ENCODE measurements at places on chromosomes 11 and 22. TPM values are rescaled to one million over a fixed set of nuclear protein-coding genes. Genes with fewer than 3 reads are reported as not detected.

KDELR3 gene
- total RNA-seq, result 2.3 TPM

GVQW3 gene
- total RNA-seq, result 2.9 TPM

ADM2 gene
- 1.5 TPM for total RNA-seq

ASCL2 gene
- total RNA-seq, result 2.5 TPM

PTDSS2 gene
- 12.1 TPM for total RNA-seq

FAU gene
- total RNA-seq, result 1,067 TPM

TSKU gene
- 2.9 TPM for total RNA-seq

SPI1 gene
- total RNA-seq, result 21.1 TPM

GRCh38 chr11:3160252-3161031, 4.7 kb downstream of the OSBPL5 start:
- H3K4me1 ChIP-seq, result peaks cover 84% of the 10 kb centered on the region
- peaks cover 2% of the 10 kb centered on the region for H3K27me3 ChIP-seq
- peaks cover 33% of the 10 kb centered on the region for H3K36me3 ChIP-seq
- peak overlapping the region; percentile 26 for H3K27ac ChIP-seq
- DNase-seq, result peak; percentile 50
- H3K4me3 ChIP-seq, result peak overlapping the region; percentile 98

DNA sequence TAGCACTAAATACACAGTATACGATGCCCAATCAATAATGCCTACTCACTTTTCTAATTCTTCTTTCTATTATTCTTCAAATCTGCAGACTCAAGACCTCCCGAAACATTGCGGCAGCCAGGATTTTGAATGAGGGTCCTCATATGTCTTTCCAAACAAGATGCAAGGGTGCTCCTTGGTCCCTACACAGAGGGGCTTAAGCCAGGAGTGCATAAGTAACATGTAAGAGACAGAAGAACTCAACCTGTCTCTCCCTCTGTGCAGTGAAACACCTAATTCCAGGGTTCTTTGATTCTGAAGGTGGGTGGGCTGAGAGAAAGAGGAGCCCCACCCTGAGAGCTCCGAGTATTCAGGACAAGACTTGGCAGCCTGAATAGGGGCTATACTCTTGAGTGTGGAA, 117.6 kb downstream of the ZNF280B start:
- H3K27me3 ChIP-seq, result no peaks in the 10 kb centered on the region
- H3K4me1 ChIP-seq, result peaks cover 4% of the 10 kb centered on the region
- H3K27ac ChIP-seq, result no peak overlapping the region
- no peak overlapping the region for H3K4me3 ChIP-seq
- no peak for DNase-seq

DNA sequence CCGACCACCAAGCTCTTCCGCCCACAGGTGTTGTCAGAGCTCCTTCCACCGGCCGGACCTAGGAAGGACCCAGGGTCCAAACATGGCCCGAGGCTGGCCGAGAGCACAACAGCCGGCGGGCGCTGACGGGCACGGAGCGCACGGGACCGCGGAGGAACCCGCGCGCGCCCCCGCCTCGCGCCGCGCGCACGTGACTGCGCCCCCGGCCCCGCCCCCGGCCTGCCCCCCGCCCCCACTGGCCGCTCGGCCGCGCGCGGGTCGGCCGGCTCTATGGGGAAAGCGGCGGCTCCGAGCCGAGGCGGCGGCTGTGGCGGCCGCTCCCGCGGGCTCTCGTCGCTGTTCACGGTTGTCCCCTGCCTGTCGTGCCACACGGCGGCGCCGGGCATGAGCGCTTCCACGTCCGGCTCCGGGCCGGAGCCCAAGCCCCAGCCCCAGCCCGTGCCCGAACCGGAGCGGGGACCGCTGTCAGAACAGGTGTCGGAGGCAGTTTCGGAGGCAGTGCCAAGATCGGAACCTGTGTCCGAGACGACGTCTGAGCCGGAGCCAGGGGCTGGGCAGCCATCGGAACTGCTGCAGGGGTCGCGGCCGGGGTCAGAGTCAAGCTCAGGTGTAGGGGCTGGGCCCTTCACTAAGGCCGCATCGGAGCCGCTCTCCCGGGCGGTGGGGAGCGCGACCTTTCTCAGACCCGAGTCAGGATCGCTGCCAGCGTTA, at the start of gene OSBP2:
Gene OSBP2, plus strand, starts transcription at position 235 of the 711 bp plus-strand sequence. Its CDS starts 36 bp downstream, at position 271.
- DNase-seq, result no peak
- no peaks in the 10 kb centered on the region for H3K36me3 ChIP-seq
- H3K27me3 ChIP-seq, result peaks cover 66% of the 10 kb centered on the region
- peak within 1 kb of the TSS; percentile 50 for H3K4me3 ChIP-seq

DNA sequence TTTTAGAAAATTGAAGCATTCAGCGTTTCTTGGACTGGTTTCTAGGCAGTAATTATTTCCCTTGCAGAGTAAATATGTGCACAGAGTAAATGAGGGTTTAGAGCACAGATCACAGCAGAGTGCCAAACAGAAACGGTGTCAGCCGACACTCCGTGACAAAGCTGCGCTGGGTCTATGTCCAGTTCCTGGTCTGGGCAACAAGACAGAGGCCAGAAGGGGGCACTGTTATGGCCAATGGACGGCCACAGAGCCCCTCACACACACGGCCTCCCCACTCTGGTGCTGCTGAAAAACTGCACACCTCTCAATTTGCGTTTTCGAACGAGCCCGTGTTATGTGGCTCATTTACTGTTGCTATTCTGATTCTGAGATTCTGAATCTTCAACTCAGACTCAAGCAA, 180.7 kb downstream of the MPPED1 start:
- no peak for DNase-seq
- no peak overlapping the region for H3K27ac ChIP-seq
- no peaks in the 10 kb centered on the region for H3K4me1 ChIP-seq
- H3K27me3 ChIP-seq, result no peaks in the 10 kb centered on the region

DNA sequence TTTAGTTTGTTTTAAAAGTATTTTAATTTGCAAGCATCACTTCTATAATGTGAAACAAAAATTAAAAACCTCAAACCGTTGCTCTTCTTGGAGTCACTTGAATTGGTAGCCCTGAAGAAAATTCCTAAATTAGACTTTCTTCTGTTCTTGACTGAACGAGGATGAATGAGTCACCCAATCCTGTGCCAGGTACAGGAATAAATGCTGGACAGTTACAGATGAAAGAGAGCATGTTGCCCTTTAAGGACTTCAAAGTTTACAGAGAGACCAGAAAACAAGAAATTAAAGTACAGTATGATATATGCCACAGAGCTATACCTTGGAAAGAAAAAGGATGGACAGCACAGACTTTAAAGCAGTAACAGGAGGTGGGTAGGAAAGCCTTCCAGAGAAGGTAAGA, 41.3 kb upstream of the CXCR5 start:
- no peaks in the 10 kb centered on the region for H3K4me1 ChIP-seq
- H3K27ac ChIP-seq, result no peak overlapping the region
- no peak for DNase-seq

GRCh38 chr22:41996826-41997225, 1.8 kb upstream of the WBP2NL start:
- peaks cover 15% of the 10 kb centered on the region for H3K4me1 ChIP-seq
- H3K27ac ChIP-seq, result no peak overlapping the region

GRCh38 chr11:61092280-61092766, 10.0 kb upstream of the CD5 start:
- H3K27ac ChIP-seq, result peak overlapping the region; percentile 89
- H3K36me3 ChIP-seq, result no peaks in the 10 kb centered on the region
- no peaks in the 10 kb centered on the region for H3K27me3 ChIP-seq
- DNase-seq, result no peak

DNA sequence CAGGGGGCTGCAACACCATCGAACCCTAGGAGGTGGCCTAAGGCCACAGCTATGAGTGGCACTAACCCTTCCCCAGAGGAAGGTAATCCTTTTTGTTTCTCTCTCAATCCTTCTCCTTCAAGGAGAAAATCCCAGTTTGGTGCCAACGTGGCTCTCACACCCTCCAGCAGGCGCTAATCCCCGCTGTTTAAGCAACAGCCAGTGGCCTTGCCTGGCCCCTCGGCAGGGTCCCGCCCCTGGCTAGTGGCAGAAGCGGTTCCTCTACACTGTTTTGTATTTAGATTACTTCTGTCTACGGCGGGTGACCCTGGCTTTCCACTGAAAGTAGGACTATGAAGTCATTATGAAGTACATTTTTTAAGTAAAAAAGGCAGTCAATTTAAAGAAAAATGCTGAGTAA, 15.5 kb downstream of the GNAZ start:
- peaks cover 4% of the 10 kb centered on the region for H3K4me1 ChIP-seq
- DNase-seq, result no peak
- H3K27me3 ChIP-seq, result no peaks in the 10 kb centered on the region

DNA sequence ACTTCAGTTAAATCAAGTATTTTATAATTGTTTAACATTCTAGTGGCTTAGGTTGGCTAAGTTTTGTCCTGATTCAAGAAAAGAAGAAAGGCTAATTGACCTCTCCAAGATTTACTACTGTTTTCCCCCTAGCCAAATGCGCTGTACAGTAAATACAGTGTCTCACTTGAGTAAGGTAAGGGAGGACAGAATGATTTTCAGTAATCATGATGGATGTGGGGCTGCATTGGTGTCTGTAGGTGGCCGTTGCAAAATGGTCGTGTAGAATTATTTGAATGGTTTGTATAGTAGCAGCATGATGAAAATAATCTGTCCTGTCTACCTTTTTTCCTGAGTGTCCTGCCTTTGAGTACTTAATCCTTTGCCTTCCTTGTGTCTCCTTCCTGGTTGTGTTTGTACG, 4.6 kb downstream of the CECR2 start:
- H3K27ac ChIP-seq, result no peak overlapping the region
- no peak for DNase-seq
- H3K4me3 ChIP-seq, result no peak overlapping the region
- H3K27me3 ChIP-seq, result peaks cover 40% of the 10 kb centered on the region
- H3K36me3 ChIP-seq, result no peaks in the 10 kb centered on the region

- no peak overlapping the region for H3K4me3 ChIP-seq
- no peak overlapping the region for H3K27ac ChIP-seq
- H3K4me1 ChIP-seq, result peaks cover 56% of the 10 kb centered on the region
- DNase-seq, result peak; percentile 16
- no peaks in the 10 kb centered on the region for H3K27me3 ChIP-seq
Observed at GRCh38 chr22:46433318-46433717, 97.8 kb downstream of the TRMU start.

DNA sequence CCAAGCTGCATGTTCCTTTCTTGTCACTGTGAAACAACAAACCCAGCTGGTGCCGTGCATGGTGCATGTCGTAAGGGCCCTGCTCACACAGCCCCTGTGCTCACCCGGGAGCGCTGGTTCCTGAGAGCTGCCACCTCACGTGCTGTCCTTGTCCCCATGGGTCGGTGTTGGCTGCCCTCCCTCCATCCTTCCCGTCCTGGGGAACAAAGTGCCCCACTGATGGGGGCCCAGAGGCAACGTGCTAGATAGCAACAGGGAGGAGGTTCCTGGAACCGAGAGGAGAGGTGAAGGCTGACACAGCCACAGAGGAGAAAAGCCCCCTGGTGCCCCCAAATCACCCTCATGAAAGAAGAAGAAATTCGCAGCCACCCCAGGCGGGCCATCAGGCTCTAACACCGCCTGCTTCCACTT, 56.6 kb upstream of the SLC22A12 start:
- DNase-seq, result no peak
- H3K4me3 ChIP-seq, result no peak overlapping the region
- H3K27ac ChIP-seq, result no peak overlapping the region
- no peaks in the 10 kb centered on the region for H3K4me1 ChIP-seq
- H3K36me3 ChIP-seq, result no peaks in the 10 kb centered on the region

DNA sequence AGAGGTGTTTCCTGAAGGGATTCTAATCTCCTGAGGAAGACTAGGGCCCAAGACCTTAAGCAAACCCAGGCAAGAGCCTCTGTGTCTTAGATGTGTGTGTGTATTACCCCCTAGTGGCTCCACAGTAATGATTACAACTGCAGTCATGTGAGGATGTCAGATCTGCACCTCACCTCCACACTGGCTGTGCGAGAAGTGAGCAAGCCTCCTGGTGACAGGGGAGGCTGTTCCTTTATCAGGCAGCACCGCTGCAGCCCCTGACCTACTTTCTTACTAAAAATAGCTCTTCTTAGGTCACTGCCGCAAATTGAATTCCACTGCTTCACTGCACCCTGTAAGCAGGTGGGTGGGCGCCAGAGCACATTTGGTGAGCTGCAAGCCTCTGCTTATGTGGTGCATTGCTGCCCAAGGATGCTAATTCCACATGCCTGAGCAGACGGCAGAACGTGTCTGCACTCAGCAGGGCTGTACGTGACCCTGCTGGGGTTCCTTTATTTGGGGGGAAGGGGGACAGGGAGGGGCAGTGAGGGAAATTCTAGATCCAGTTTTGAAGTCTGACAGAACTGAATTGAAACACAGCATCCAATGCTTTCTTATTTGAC, 112.4 kb downstream of the KCNC1 start:
- H3K27me3 ChIP-seq, result no peaks in the 10 kb centered on the region
- peak; percentile 53 for DNase-seq
- H3K4me3 ChIP-seq, result no peak overlapping the region
- H3K27ac ChIP-seq, result peak overlapping the region; percentile 38
- peaks cover 3% of the 10 kb centered on the region for H3K36me3 ChIP-seq

DNA sequence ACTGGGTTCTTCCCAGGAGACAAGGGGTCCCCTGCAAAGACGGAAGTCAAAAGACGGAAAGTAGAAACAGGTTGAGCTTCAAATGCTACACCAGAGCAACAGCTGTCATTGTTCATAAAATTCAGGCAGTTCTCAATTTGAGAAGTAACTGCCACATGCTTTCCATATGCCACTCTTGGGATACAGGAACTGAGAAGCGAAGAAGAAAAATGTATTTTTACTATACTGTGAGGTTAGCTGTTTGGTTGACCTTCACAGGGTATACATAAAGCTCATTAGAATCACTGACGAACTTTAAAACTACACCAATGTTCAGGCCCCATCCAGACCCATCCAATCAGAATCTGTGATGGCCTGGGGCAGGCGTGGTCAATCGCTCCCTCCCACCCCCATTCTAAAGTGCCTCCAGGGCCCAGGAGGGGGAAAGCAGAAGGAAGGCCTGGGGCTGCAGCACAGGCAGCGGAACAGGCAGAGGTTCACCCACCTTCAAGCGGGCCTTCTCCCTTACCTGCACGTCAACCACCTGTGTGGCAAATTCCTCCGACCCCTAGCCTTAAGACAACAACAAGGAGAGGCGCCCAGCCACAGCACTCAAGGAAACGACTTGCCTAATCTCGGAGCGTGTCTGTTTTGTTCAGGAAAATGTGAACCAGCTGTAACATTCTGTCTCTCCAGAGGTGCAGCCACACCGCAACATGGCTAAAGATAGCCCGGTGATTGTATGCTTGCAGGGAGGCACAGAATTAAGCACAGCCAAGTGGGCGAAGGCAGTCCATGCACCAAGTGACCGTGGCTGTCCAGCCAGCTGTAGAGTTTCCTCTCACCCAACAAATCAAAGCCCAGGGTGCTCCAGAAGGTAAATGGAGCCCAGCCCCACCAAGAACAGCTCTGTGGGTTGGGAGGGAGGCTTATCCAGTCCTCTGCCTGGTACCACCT, 82.6 kb downstream of the MICAL3 start:
- H3K27ac ChIP-seq, result no peak overlapping the region
- no peak overlapping the region for H3K4me3 ChIP-seq
- no peaks in the 10 kb centered on the region for H3K36me3 ChIP-seq

- H3K27ac ChIP-seq, result no peak overlapping the region
- no peak for DNase-seq
- H3K36me3 ChIP-seq, result peaks cover 5% of the 10 kb centered on the region
- H3K27me3 ChIP-seq, result no peaks in the 10 kb centered on the region
- no peak overlapping the region for H3K4me3 ChIP-seq
Observed at GRCh38 chr22:47057916-47058585, 295.6 kb downstream of the TBC1D22A start.
